ENCODE measurements at places on chromosomes 5 and 9.

- no peak for DNase-seq
These were observed 98.0 kb upstream of the TSLP start for GRCh38 chr5:110973510-110973909.

DNA sequence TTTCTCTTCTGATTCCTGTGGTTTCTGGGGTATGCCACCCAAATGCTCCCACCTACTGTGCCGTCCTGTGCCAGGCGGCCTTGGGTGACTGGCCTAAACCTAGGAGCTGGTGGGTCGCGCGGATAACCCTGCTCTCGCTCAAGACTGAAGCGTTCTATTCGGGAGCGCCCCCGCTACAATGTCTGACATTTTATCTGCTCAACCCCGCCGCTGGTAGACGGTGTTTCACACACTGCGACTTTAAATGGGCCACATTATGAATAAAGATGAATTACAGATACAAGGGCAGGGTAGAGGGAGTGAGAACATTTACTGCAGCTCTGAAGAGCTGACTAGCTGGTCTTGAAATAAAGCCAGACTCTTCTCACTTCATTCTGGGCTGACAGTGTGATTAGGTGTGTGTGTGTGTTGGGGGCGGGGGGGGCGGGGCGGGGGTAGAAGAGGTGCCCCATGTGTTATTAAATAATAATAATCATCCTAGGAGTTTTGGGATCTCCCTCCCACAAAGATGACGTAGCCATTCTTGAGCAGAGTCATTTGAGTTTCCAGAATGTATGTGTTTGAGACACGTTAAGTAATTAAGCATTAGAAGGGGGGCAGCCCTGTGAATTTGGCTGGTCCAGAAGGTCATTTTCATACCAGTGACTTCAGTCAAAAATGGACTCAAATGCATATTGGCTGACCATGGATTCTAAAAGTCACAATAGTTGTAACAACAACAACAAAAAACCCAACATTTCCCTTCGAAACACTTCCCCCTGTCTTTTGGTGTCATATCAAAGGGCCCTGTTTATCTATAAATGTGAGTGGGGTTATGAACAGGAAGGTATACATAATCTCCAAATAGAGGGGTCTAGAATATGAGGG is 1.0 kb upstream of the PTCH1 start:
- no peak for DNase-seq

DNA sequence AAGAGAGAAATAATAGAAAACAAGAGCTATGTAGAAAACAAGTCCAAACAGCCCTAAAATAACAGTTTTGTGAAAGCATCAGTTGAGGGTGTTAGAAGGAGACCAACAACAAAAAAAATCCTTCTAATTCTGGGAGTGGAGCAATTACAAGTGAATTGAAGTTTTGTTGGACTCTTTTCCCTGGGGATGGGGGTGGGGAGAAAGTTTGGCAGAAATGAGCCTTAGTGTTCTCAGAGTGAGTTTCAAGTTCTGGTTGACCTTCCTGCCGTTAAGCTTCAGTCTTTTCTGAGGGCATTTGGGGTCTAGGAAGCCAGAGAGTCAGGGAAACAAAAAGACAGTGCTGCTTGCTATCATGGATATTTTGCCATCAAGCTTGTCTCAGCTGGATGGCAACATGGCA is 106.3 kb upstream of the TRIM32 start:
- no peak for DNase-seq

DNA sequence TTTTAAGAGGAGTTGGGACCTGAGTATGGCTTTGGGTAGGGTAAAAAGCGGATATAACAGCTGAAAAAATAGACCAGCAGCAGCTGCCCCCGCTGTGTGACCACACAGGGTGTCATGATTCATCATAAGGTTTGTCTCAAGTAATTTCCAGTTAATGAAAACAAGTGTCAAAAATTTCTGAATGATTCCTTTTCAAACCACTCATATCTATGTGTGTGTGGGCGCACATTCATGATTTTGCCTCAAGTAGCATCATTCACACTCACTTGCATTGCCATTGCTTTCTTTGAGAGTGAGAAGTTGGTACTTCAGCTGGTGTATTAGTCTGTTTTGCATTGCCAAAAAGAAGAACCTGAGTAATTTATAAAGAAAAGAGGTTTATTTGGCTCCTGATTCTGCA is 12.1 kb upstream of the TNFAIP8 start:
- peak; percentile 23 for DNase-seq

GRCh38 chr5:148685520-148686134 is 31.3 kb upstream of the HTR4 start:
- DNase-seq: no peak

GRCh38 chr5:10469253-10470050 is 27.8 kb downstream of the ROPN1L start:
- DNase-seq: no peak

DNA sequence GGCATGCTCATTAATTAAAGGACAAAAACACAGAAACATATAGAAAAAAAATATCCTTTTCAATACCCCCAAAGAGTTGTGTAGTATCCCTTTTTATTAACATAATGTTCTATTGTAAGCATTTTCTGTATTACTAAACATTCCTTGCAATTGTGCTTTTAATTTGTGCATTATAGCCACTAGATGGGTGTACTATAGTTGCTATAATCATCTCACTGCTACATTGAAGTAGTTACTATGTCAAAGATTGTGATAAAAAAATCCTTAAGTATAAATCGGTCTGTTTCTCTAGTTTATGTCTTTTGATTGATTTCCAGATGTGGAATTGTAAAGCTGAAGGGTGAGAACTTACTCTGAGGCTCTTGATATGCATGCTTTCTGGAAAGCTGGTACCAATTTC is 21.4 kb downstream of the FREM1 start:
- no peak for DNase-seq

- no peak for DNase-seq
These were observed 7.1 kb downstream of the PRKAA1 start for GRCh38 chr5:40790947-40791593.

GRCh38 chr5:62937661-62938558 is 359.3 kb downstream of the LRRC70 start:
- DNase-seq: no peak

DNA sequence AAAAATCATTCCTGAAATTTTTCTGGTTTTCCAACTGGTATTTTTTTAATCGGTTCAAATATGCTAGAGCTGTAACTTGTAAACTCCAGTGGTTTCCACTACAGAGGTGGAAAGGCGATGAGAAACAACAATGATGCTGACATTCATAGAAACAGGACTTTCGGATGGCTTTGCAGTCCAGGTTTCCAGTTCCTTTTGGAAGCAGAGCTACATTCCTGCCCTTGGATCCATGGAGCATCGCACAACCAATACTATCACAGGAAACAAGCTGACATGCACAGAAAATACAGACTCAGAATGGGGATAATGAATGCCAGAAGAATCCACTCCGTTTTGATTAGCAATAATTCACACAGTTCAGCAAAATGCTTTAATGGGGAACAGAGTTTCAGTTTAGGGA is 140.0 kb downstream of the EPB41L4A start:
- no peak for DNase-seq

DNA sequence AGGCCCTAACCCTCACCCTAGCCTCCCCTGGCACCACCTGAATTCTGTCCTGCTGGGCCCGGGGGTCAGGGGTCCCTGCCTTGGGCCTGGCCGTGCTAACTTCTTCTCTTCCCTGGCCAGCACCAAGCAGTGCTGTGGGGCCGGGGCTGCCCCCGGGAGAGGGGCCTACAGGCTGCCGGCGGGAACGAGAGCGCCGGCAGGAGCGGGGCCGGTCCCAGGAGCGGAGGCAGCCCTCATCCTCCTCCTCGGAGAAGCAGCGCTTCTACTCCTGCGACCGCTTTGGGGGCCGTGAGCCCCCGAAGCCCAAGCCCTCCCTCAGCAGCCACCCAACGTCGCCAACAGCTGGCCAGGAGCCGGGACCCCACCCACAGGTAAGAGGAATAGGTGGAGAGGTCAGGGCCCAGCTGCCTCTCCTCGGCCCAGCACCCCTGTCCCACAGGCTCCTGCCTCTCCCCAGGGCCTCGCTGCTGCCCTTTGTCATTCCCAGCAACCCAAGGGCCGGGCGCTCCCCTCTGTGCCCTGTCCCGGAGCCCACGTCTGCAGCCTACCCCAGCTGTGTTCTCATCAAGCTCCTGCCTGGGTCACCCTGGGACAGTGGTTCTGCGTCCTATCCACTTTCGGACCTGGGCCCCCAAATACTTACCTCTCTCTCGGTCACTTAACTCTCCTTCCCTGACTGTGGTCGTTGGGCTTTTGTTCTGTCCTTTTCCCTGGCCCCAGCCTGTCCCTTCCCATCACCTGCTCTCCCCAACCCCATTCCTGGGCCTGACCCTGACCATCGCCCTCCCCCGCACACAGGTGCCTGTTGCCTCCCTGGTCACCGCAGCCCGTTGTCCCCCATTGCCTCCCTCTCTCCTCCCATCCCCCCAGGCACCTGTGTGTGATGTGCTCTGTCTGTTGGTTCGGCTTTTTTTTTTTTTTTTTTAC is 243.2 kb downstream of the CACNA1B start:
- no peak for DNase-seq

GRCh38 chr9:136093346-136093986 is 1.6 kb downstream of the NACC2 start:
- DNase-seq: no peak
